ENCODE measurements at places on chromosomes 6 and 20.

- peak; percentile 75 for DNase-seq
These were observed 64.3 kb downstream of the ANKS1A start for GRCh38 chr6:34953061-34954025.

- peak; percentile 76 for DNase-seq
These were observed 8.8 kb downstream of the CLDN20 start for GRCh38 chr6:155272353-155273232.

DNA sequence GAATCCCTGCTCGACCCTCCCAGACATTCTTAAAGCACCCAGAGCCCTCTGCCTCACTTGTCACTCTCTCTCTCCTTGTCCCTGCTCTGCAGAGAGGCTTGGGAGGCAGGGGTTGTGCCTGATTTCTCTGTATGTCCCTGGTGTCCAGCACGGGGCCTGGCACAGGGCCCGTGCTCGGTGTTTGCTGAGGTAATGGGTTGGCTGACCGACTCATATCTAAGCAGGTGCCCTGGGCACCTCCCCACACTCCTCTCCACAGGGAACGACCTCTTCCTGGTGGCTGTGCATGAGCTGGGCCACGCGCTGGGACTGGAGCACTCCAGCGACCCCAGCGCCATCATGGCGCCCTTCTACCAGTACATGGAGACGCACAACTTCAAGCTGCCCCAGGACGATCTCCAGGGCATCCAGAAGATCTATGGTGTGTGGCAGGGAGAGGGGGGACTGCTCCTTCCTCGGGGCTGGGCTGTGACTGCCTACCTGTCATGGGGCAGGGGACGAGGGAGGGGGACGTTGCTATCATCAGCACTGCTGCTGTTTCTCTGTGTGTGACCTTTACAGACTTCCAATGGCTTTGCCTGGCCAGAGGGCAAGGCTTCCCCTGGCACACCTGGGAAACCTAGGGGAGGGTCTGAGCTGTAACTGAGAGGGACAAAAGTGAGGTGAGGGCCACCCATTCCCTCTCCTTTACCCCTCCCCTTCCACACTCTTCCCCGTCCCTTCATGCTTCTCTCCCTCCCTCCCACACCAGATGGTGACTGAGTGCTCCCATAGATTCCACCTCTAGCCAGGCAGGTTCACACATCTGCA is 14.2 kb downstream of the MMP24OS start:
- no peak for DNase-seq

- no peak for DNase-seq
These were observed 1310.5 kb upstream of the CITED2 start for GRCh38 chr6:140684776-140685550.

DNA sequence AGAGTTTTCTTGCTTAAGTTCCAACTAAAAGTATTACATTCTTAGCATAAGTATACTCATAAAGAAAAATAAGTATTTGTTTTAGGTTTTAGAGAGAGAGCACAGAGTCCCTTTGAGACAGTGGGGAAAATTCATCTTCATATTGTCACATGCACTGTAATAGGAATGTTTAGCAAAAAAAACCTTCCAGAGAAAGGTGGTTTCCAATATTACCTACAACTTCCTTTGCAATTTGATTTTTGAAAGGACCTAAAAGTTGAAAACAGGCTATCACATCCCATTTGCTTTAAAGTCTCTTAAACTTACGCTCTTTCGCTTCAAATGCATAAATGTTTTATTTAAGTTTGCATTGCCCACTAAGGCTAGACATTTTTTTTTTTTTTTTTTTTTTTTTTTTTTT is 86.4 kb downstream of the OPRM1 start:
- DNase-seq, result no peak

DNA sequence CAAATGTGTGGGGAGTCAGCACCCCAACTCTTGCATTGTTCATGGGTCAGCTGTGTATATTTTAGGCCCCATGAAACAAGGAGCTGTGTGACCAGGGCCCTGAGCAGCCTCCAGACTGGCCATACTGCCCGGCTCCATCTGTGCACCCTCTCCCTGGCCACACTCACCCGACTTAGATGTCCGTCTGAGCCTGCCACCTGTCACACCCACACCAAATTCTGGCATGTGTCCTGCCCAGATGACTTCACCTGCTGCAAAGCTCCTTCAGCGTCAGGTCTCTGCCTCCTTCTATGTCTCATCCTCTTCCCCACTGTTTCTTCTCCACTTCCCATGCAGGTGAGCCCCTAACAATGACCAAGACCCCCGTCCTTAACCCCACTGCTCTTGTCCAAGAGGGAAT is 88.1 kb upstream of the THBS2 start:
- no peak for DNase-seq

DNA sequence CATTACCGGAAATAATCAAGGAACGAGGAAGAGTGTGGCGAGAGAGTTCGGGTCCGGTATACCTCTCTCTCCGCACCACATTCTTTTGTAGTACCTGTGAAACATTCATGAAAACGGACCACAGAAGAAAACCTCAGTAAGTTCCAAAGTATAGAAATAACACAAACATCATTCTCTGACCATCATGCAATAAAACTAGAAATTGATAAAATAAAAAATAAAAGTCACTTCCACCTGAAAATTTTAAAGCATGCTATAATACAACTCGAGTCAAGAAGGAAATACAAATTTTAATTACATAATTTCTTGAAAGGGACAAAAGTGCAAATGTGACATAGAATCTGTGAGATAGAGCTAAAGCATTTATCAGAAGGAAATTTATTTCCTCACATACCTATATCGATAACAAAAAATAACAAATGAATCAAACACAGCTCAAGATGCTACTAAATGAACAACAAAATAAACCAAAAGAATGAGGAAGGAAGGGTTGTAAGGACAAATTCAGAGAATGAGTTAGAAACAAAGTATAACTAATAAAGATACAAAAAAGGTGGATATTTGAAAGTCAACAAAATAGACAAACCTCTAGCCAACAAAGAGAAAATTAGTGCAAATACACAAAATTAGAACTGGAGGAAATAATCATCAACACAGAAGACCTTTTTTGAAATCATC is 84.2 kb downstream of the TRIM27 start:
- DNase-seq, result no peak

GRCh38 chr6:30231067-30231466 is 17.9 kb upstream of the TRIM26 start:
- DNase-seq, result no peak

DNA sequence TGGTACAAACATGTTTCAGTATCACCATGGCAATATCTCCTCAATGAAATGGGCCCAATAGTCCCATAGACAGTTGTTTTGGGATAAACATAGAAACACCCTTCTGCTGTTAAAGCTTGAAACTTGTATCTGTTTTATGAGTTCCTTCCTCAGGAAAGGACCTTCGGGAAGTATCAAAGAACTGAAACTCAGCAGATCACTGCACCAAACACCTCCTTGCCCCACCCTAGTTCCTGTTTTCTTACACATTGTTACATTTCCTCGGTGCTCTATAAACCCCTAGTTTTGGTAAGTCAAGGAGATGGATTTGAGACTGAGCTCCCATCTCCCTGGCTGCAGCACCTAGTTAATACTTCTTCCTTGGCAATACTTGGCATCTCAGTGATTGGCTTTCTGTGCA is 73.8 kb upstream of the ECI2 start:
- no peak for DNase-seq

GRCh38 chr6:85496856-85497255 is 47.0 kb downstream of the NT5E start:
- no peak for DNase-seq

GRCh38 chr6:124066946-124067552 is 263.4 kb downstream of the NKAIN2 start:
- DNase-seq, result no peak

DNA sequence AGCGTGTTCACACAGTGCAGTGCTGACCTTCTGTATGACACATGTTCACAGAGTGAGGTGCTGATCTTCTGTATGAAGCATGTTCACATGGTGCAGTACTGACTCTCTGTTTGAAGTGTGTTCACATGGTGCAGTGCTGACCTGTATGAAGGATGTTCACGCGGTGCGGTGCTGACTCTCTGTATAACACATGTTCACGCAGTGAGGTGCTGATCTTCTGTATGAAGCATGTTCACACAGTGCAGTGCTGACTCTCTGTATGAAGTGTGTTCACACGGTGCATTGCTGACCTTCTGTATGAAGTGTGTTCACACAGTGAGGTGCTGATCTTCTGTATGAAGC is 10.8 kb upstream of the SERPINB1 start:
- no peak for DNase-seq

DNA sequence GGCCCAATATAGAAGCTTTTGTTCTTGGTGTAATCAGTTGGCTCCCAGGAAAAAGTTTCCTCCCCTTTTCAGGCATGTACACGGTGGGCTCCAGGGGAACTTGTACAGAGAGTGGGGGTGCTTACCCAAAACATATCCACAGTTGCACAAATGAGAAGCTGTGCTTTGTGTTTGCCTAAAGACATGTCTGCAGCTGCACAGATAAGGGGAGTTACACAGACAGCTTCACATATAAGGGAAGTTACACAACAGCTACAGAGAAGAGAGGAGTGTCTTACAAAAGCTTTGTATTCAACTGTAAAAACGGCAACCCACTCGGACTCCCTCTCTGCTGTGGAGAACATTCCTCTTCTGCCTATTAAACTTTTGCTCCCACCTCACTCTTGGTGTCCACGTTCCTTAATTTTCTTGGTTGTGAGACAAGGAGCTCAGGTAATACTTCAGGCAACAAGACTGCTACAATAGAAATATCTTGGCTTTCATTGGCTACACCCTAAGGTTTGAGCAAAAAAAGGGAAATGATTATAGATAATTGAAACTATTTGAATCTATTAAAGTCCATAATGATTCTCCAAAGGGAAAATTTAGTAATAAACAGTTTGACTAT is 7.4 kb upstream of the PNRC1 start:
- DNase-seq, result no peak

DNA sequence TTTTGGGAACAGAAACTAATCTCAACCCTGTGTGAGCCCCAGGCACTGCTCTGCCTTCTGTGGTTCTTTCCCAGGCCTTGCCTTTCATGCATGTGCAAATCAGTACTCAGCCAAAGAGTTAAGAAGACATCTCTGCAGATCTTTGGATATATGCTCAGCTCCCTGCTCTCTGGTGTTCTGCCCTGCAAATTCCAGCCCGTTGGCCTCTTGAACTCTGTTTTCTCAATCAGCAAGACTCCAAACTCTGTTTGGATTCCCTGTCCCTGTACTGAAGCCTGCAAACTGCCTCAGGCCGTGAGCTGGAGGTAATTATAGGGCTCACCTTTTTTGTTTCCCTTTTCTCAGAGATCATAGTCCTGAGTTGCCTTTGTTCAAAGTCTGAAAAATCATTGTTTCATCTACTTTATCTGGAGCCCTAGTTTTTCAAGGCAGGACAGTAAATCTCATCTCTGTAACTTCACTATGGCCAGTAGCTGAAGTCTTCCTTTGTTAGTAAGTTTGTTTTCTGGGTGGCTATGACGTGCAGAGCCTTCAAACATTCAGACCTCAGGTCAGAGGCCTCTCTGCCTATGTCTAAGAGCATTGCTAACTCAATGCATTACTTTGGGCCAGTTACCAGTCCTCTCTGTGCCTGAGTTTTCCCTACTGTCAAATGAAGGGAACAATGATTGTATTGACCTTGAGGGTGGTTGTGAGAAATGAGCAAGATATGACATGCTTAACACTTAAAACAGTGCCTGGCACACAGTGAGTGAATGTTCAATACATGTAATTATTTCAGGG is 15.9 kb upstream of the MDFI start:
- DNase-seq, result no peak

GRCh38 chr20:4081421-4081820 is 66.1 kb upstream of the RNF24 start:
- DNase-seq, result peak; percentile 81

DNA sequence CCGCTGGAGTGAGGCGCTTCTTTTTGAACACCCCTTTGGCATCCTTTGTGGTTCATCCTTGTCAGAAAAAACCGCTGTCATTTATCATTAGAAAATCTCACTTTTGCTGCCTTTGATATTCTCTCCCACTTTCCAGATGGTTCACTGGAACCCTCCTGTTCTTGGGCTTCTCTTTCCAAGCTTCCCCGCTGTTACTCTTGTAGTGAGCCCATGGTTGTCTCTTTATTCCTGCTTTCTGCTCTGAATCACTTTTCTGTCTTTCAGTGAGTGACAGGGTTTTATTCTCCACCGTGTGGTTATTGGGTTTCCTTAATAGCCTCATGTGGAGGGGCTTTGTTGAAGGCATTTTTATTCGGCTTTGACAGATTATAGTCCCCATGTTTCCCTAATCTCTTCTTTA is 117.0 kb downstream of the FARS2 start:
- no peak for DNase-seq

DNA sequence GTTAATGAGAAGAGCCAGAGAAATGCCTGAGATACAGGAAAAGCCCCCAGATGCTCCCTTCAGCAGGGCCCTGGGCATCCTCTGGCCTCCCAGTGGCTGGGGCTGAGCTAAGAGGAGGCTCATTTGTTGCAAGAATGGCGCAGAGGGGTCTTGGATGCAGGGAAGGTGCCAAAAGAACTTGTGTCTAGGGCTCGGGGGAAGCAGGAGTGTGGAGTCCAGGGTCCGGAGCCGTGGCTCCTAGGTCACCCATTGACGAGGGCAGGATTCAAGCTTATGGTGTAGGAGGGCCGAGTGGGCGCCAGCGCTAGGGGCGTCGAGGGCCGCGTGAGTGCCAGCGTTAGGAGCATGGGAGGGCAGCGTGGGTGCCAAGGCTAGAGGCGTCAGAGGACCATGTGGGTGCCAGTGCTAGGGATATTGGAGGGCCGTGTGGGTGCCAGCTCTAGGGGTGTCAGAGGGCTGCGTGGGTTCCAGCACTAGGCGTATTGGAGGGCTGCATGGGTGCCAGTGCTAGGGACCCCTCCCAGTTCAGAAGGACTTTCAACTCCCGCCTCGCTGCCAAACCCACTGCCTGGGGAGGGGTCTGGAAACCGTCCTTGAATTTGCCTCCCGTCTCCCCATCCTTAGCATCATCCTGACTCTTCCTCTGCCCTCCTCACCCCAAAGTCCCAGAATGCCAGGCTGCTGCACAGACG is 250.5 kb upstream of the AFDN start:
- DNase-seq, result no peak

DNA sequence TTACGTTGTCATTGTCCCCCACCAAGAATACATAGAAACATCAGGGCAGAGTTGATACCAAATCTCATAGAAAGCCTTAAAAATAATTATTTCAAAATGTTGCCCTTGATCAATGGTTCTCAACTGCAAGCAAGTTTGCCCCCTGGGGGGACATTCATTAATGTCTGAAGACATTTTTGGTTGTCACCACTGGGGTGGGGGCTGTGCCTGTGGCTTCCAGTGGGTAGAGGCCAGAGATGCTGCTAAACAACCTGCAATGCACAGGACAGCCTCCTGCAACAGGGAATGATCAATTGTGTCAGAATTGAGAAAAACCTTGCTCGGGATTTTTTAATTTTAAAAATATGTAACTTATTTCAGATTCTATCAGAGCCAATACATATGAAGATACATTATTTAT is 130.6 kb upstream of the DOK5 start:
- DNase-seq, result no peak

Data from fibroblast of mammary gland (primary cell).